ENCODE measurements at places on chromosomes 12 and 14.

DNA sequence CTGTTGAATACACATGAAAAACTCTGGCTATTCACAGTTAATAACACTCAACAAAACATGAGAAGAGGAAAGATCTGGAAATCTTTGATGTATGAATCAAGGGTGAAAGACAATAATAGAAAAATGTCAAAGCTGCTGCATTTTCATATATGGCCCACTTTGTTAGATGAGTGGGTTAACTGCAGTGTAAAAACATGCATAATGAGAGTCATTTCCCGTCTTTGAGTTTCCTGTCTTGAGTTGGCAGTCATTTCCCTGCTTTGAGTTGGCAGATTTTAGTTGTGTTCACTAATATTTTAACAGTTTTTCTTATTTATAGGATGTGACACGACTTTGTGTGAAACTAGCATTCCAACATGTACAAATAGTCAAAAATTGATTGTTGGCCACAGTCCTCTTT, 87.9 kb upstream of the PTPRQ start:
- DNase-seq: no peak

- no peak for DNase-seq
Measured at GRCh38 chr12:49296836-49297694, 2.1 kb downstream of the PRPH start.

- DNase-seq: no peak
Measured at GRCh38 chr12:119829439-119829838, 47.7 kb downstream of the CIT start.

DNA sequence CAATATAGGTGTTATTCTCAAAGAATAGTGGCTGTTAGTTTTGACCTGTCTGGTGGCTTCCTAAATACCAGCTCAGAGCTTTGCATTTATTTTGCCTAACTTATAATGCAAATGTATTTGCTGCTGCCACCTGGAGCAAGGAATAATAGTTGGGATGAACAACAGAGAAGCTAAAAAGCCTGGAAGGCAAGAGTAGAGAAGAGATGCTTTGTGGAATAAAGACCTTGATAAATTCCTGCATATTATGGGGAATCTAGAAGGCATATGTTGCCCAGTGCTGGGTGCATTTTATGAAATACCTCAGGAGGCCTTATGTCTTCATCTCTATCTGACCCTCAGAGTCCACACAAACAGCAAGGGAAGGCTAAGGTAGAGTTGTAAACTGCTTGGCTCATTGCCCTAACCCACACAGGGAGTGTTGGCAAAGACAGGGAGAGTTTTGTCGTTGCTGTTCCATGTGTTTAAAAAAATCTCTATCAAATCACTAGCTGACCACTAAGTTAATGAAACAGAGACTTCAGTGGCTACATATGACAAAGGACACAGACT, 53.7 kb upstream of the SCAF11 start:
- DNase-seq: no peak

DNA sequence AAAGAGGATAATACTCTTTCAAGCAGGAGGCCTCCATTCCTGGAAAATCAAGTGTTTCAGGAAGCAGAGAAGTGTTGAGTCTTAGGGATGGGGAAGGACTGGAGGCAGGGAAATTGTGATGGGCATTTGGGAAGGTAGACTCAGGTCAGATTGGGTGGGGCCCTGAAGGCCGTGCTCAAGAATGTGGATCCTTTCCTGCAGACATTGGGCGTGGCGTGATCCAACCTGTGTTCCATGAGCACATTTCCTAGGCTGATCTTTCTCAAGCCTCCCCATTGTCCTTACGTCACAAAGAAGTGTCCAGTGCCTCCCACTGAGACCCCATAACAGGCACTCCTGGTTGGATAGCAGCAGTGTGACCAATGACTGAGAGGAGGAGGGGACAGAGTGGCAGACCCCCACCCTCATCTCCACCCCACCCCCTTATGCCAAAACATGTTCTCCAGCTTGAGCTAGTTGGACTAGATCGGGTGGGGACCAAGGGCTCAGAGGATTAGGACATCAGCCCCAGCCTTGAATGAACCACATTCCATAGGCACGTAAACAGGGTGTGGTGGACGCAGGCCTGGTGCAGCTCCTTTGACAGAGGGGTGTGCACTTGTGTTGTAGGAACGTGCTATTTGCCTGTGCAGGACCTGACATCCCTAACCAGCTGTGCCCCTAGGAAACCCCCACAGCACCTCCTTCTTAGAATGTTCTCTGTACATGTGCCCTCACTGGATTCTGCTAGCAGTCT, 76.8 kb downstream of the TTC9 start:
- no peak for DNase-seq

- no peak for DNase-seq
Measured at GRCh38 chr12:57518920-57519795, 1.2 kb downstream of the DDIT3 start.

DNA sequence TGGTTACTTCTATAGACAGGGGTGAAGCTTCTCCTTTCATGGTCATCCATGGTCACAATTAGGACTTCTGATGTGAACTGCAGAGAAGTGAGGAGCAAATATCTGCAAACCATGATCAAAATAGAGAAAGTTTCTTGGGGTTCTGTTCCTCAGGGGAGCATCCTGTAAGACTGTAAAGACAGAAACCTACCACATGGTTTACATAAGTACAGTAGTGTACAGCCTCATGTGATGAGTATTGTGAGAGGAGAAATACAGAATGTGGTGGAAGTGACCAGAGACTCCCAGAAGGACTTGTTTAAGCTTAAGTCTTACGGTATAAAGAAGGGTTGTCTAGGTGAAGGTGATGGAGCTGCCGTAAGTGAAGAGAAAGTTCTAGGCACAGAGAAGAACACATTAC, 484.7 kb downstream of the LRIG3 start:
- no peak for DNase-seq

DNA sequence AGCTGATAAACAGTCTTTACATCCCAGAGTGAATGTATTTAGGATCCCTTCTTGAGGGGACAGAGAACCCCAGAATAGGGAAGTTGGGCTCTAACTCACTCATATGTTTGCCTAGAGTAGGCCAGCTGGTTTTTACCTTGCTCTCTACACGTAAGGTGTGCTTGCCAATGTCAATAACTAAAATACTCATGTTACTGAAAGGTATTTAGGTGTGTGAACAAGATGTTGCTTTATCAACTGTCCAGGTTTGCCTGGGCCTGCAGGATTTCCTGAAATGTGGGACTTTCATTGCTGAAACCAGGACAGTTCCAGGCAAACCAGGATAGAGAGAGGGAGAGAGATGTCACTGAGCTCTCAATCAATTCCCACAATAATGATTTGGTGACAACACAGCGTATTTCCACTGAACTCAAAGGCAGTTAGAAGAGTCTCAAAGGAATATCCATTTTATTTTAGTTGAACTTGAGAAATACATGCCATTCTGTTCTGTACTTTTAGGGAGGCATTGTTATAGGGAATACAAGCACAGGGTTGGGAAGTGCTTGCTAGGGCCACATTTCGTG, 171.7 kb downstream of the NRXN3 start:
- no peak for DNase-seq

DNA sequence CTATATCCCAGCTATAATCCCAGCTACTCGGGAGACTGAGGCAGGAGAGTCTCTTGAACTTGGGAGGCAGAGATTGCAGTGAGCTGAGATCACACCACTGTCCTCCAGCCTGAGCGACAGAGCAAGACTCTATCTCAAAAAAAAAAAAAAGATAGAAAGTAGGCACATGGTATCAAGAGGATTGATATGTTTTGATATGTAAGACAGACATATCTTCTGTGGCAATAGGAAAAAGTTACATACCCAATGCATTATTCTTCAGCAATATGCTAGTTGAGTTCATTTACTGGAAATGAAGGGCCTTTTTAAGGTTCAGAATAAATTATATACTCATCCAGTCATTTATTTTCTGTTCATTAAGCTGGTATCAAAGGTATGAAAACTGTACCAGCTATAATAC, 393.4 kb downstream of the GLT1D1 start:
- no peak for DNase-seq

DNA sequence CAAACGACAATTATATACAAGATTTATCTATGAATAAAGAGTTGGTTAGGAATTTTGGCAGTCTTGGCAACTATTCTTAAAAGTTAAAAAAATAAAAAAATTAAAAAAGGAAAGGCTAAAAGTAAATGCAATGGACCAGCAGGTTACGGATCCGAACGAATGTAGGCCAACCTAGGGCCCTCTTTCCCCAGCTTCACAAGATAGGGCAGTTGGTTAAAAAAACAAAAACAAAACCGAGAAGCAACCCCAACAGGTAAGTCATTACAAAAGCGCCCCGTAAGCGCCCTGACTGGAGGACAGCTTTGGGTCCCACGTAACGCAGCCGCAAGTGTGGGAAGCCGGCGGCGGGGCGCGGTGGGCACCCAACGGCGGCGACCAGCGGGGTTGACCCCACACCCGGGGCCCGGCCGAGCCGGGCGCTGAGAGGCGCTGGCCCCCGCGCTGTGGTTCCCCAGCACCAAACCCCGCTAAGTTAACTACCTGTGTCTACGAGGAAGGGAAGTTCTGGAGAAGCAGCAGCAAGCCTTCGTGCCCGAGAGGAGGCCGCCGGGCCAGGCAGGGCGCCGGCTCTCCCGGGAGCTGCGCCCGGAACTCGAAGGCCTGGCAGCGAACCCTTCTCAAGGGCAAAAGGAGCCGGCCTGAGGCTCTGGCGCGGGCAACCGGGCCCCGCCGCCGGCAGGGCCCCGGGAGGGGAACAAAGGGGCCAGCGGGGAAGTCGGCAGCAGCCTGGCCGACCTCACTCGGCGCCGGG, 882 bp downstream of the HECTD1 start:
- no peak for DNase-seq

GRCh38 chr12:96073346-96074330, 38.3 kb upstream of the LTA4H start:
- no peak for DNase-seq

- no peak for DNase-seq
Measured at GRCh38 chr14:56131004-56131864, 13.0 kb downstream of the PELI2 start.

DNA sequence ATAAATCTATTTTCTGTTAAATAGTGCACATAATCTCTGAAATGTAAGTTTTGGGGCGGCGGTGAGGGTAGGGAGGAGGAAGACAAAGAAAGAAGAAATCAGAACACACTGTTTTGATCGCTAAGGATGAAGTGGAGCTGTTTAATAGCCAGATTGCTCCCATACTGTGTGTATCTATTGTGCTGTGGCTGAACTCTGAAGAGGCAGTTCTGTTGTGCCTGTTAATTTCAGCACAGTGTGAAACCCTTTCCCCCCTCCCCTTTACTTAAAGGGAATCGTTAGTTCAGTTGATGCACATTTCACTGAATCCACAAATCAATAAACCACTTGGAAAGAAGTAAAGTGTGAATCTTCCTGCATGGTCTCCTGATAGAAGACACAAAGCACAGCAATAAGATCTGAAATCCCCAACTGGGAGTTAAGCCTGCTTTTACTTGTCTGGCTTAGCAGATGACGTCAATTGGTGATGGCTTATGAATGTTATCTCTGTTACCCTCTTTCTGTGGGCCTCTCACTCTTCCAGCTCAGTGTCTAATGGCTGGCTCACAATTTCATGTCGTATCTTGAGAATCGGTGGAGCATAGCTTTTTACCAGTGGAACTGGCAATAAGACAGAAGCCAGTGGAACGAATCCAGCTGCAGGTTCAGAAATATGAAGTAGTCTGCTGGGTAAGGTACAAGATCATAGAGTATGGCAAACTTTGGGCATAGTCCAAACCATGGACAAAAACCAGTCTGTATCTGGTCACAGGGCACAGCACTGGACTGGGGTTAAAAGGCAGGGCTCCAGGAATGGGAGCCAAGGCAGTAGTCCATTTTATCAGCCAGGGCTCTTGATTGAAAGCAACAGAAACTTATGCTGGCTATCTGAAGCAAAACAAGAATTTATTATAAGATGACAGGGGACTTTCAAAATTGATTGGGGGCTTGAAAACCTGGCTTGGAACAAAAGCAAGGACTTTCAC, 413.5 kb upstream of the SEL1L start:
- DNase-seq: no peak

GRCh38 chr14:102557434-102558226, 34.8 kb upstream of the RCOR1 start:
- DNase-seq: no peak

GRCh38 chr12:117837737-117838050, 131.1 kb downstream of the KSR2 start:
- no peak for DNase-seq

DNA sequence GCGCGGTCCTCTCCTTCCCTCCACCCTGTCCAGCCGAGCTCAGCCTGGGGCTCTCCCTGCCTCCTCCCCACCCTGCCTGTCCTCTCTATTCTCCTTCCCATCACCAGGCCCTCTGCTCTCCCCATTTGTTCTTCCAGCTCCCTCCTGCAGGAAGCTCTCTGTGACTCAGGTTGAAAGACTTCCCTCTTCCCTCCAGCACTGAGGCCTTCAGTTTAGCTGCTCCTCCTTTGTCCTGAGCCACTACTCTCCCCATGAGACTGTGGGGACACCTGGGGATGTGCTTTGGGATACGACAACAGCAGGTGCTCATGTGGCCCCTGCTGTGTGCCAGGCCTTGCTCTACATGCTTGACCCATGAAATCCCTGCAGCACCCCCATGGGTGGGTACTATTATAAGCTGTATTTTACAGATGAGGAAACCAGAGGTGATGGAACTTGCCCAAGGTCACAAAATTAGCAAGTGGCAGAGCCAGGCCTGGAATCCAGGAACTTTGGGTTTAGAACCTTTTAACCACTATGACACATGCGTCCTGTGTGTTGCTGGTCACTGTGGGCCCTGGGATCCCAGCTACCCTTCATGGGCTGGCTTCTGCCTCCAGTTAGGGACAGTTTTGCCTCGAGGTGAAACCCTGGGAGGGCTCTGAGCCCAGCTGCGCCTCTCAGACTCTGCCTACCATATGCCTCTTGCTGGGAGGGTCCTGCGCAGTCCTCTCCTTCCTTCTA, 5.5 kb downstream of the KRT80 start:
- DNase-seq: no peak

- no peak for DNase-seq
Measured at GRCh38 chr14:29648045-29648444, 279.6 kb downstream of the PRKD1 start.

GRCh38 chr14:102375119-102375518, 12.4 kb downstream of the TECPR2 start:
- no peak for DNase-seq

GRCh38 chr12:121806546-121807423, 3.0 kb downstream of the SETD1B start:
- DNase-seq: no peak

GRCh38 chr14:65075628-65076325, 26.5 kb downstream of the MAX start:
- DNase-seq: no peak

- DNase-seq: no peak
Measured at GRCh38 chr14:103408491-103409155, 23.4 kb downstream of the MARK3 start.

DNA sequence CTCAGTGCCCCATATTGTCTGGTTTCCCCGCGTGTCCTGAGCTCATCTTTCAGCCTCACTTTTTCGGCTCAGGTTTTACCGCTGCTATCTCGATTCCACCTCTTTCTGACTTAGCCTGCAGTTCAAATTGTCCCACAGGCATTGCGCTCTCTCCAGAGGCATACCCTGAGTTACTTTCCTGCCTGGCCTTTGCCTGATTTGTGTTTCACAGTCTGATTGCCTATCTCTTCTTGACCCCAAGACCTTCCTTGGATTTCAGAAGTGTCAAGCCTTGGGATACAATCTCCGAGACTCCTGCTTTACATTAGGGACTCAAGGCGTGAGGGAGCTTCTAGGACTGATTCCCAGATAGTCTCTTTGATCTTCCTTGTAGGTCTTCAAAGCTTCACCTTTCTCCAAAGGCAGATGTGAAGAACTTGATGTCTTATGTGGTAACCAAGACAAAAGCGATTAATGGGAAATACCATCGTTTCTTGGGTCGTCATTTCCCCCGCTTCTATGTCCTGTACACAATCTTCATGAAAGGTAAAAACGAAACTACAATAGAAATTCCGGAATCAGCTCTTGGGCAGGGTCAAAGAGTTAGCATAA, 629 bp downstream of the LETMD1 start:
- no peak for DNase-seq

Measured in activated CD8-positive, alpha-beta memory T cell treated with anti-CD3 and anti-CD28 coated beads for 1 hour (primary cell).